Esophagus squamous epithelium (tissue), 5 donors: ENCODE measurements at places on chromosomes 3 and 15.

DNA sequence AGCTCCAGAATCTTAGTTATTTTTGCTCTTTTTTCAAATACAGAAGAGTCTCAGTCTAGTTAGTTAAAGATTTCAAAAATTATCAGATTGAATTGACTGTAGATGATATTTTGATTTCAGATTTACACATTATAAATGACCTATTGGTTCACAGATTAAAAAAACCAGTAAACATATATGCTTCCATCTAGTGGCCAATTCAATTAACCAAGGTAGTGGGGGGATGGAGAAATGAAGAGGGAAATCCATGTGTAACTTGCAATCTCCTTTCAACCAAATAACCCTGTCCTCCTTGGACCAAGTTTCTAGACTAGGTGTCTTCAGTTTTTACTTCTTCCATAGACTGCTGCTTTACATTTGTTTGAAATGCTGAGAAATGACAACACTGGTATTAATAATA is 789.8 kb downstream of the ROBO1 start:
- DNase-seq = no peak

DNA sequence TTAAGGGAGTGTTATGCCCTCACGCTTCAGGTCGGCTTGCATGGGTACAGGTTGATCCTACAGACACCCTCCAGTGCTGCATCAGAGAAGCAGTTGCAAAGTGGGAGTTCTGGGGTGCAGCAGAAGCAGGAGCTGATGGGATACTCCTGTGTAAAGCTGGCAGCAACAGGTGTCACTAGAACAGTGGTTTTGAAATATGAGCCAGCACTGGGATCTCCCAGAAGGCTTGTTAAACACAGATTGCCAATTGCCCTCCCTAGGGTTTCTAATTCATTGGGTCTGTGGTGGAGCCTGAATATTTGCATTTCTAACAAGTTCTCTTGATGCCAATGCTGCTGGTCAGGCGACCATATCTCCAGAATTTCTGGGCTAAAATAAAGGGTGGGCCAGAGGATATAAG is 350.4 kb downstream of the CLSTN2 start:
- DNase-seq = no peak

DNA sequence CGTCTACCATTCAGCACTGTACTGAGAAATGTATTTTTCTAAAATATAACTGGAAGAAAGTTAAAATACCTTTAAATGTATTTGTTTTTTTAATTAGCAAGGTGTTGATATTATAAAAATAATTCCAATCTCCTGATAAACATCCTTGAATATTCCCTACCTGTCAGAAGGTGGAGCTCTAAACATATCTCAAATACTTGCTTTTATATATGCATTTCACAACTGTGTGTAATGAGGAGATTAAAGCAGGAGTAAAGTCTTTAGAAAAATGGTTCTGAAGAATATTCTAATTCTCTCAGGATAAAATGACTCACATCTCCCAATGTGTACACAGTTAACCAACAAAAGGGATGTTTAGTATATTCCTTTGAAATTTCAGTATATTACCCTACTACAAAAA is 422.7 kb downstream of the PLCL2 start:
- DNase-seq = no peak

- no peak for DNase-seq
Observed at GRCh38 chr3:112802338-112802737, 44.3 kb downstream of the CD200R1L start.

- DNase-seq = no peak
Observed at GRCh38 chr3:103048068-103048722, 613.4 kb downstream of the ZPLD1 start.

DNA sequence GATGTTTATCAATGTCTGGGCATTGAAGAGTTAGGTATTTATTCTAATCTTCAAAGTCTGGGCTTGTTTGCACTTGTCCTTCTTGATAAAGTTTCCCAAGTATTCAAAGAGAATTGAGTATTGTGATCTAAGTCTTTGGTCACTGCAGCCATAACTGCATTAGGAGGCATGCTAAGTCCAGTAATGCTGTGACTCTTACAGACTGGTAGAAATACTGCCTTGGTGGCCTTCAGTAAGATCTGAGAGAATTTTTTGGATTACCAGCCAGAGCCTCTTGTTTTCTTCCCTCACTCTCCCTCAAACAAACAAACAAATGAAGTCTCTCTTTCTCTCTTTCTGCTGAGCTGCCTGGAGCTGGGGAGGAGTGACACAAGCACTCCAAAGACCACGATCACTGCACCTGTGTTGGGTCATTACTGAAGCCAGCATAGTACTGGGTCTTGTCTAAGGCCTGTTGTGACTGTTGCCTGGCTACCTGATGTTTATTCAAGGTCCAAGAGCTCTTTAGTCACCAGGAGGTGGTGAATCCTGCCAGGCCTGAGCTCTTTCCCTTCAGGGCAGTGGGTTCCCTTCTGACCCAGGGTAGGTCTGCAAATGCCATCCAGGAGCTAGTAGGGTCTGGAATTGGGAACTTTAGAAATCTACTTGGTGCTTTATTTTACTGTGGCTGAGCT is 14.8 kb upstream of the RBP2 start:
- no peak for DNase-seq

DNA sequence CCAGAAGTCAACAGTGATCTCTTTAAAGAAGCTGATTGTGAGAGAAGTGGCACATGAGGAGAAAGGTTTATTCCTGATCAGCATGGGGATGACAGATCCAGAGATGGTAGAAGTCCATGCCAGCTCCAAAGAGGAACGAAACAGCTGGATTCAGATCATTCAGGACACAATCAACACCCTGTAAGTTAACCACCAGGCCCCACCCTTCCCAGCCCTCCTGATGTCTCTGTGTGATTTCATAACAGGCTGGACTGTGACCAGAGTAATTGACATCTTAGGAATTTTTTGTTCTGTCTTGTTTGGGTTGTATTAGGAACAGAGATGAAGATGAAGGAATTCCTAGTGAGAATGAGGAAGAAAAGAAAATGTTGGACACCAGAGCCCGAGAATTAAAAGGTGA is 67.7 kb downstream of the KLHL25 start:
- no peak for DNase-seq

- DNase-seq = no peak
Observed at GRCh38 chr15:98753726-98754656, 105.7 kb downstream of the IGF1R start.

DNA sequence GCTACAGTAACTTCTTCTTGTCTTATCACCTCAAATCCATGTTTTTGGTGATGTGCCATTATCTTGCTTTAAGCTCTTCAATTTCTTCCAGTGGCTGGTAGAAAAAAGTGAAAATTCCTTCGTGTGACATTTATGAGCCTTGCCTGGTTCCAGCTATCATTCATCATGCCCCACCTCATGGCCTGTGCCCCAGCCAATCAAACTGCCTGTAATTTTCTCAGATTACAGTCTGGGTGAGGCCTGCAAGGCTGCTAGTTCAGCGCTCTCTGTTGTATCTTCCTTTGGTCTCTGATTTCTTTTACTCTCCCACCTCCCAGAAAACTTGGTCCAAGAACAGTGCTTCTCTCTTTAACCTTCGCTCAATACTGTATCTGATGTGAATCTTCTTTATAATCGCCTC is 249.3 kb upstream of the ZNF717 start:
- DNase-seq = no peak

GRCh38 chr15:55823191-55823670 is 80.3 kb upstream of the PRTG start:
- no peak for DNase-seq
